Immature natural killer cell (primary cell): ENCODE measurements at places on chromosomes 1 and 21.
A peak's percentile ranks its signal among the peaks of the same experiment; 100 is the strongest.

GRCh38 chr1:36411674-36412648 lies 14.3 kb upstream of the LSM10 start:
- H3K27me3 ChIP-seq: peaks cover 2% of the 10 kb centered on the region
- peak; percentile 24 for DNase-seq
- peaks cover 30% of the 10 kb centered on the region for H3K36me3 ChIP-seq
- peak overlapping the region; percentile 62 for H3K27ac ChIP-seq
- peaks cover 5% of the 10 kb centered on the region for H3K4me1 ChIP-seq

DNA sequence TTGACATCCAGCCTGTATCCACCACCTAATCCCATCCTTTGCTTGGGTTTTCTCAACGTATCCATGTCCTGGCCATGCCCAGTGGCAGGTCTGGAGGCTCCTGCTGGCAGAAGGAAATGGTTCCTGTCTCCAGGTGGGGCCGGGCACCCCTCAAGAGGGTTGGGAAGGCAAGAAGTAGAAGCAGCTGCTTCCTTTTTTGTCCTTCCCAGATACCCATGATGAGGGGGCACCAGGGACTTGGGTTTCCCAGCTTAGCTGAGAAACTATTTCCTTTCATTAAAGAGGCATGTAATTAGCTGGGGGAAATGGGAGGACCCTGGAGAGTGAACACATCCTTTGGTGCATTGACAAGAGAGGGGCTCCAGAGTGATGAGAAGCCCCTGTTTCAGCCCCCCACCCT lies 21.1 kb upstream of the SLC45A3 start:
- peaks cover 13% of the 10 kb centered on the region for H3K36me3 ChIP-seq
- H3K4me3 ChIP-seq: no peak overlapping the region
- H3K4me1 ChIP-seq: no peaks in the 10 kb centered on the region
- H3K27me3 ChIP-seq: peaks cover 3% of the 10 kb centered on the region
- DNase-seq: no peak

DNA sequence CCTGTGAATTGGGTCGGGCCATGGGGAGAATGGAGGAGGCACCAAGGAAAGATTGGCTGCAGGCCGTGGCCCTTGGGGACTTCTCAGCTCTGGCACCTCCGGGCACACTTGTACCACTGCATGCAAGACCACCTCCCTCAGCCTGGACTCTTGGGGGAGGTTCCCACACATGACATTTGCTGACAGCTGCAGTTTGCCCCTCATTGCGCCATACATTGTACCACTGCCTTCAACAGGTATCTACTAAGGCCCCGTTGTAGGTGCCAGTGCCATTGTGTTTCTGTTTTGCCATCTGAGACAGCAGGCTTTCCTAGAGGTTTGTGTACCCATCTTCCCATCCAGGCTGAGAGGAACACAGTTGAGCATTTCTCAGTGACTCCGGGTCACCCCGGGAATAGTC lies 159.4 kb upstream of the TMEM51 start:
- no peak overlapping the region for H3K27ac ChIP-seq
- H3K4me3 ChIP-seq: no peak overlapping the region
- H3K27me3 ChIP-seq: peaks cover 2% of the 10 kb centered on the region
- no peaks in the 10 kb centered on the region for H3K36me3 ChIP-seq
- no peaks in the 10 kb centered on the region for H3K4me1 ChIP-seq

GRCh38 chr1:160739098-160739511 lies at the start of gene SLAMF7:
TSS of gene SLAMF7 (plus strand) at chr1:160739247. CDS start at chr1:160739302, 55 bp downstream.
- H3K27ac ChIP-seq: peak within 1 kb of the TSS; percentile 95
- peaks cover 24% of the 10 kb centered on the region for H3K36me3 ChIP-seq
- H3K27me3 ChIP-seq: peaks cover 18% of the 10 kb centered on the region
- peak; percentile 72 for DNase-seq
- H3K4me1 ChIP-seq: peaks cover 92% of the 10 kb centered on the region

GRCh38 chr1:54805466-54805865 lies 4.3 kb upstream of the TTC22 start:
- H3K4me1 ChIP-seq: peaks cover 89% of the 10 kb centered on the region
- H3K4me3 ChIP-seq: peak overlapping the region; percentile 40
- DNase-seq: no peak
- H3K27me3 ChIP-seq: peaks cover 7% of the 10 kb centered on the region
- no peaks in the 10 kb centered on the region for H3K36me3 ChIP-seq
- H3K27ac ChIP-seq: peak overlapping the region; percentile 96

DNA sequence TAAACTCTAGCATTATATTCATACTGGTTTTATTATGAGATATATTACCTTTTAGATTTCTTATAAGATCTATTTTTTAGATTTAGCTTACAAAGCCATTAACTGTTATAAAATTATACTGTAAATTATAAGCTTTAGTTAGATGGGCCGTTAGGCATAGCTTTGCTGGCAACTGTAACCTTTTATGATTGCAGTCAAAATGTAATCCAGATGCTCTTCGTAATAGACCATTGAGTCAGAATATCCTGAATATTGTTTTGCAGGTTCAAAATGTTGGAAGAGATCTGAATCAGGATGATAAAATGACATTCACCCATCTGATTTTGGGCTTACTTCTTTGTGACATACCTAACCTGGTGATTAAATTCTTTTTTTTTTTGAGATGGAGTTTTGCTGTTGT lies 20.9 kb downstream of the ITSN1 start:
- H3K36me3 ChIP-seq: no peaks in the 10 kb centered on the region
- no peak overlapping the region for H3K4me3 ChIP-seq

- H3K27ac ChIP-seq: no peak overlapping the region
- DNase-seq: no peak
- peaks cover 2% of the 10 kb centered on the region for H3K27me3 ChIP-seq
Observed at GRCh38 chr1:201466492-201466891, 2.5 kb downstream of the PHLDA3 start.

- no peak overlapping the region for H3K27ac ChIP-seq
- DNase-seq: no peak
- no peaks in the 10 kb centered on the region for H3K4me1 ChIP-seq
Observed at GRCh38 chr1:58457023-58457635, 89.4 kb downstream of the OMA1 start.

- DNase-seq: peak; percentile 77
- peaks cover 30% of the 10 kb centered on the region for H3K27me3 ChIP-seq
- peak within 1 kb of the TSS; percentile 97 for H3K27ac ChIP-seq
- peak within 1 kb of the TSS; percentile 90 for H3K4me3 ChIP-seq
- no peaks in the 10 kb centered on the region for H3K36me3 ChIP-seq
- H3K4me1 ChIP-seq: peaks cover 85% of the 10 kb centered on the region
Observed at GRCh38 chr1:52632732-52633290, at the start of gene SHISAL2A. TSS of gene SHISAL2A (plus strand) at chr1:52633168. CDS start at chr1:52633494, 326 bp downstream.

GRCh38 chr1:186089940-186090339 lies 285.1 kb downstream of the TPR start:
- no peaks in the 10 kb centered on the region for H3K36me3 ChIP-seq
- H3K4me1 ChIP-seq: no peaks in the 10 kb centered on the region
- H3K27me3 ChIP-seq: no peaks in the 10 kb centered on the region
- H3K27ac ChIP-seq: no peak overlapping the region
- H3K4me3 ChIP-seq: no peak overlapping the region

DNA sequence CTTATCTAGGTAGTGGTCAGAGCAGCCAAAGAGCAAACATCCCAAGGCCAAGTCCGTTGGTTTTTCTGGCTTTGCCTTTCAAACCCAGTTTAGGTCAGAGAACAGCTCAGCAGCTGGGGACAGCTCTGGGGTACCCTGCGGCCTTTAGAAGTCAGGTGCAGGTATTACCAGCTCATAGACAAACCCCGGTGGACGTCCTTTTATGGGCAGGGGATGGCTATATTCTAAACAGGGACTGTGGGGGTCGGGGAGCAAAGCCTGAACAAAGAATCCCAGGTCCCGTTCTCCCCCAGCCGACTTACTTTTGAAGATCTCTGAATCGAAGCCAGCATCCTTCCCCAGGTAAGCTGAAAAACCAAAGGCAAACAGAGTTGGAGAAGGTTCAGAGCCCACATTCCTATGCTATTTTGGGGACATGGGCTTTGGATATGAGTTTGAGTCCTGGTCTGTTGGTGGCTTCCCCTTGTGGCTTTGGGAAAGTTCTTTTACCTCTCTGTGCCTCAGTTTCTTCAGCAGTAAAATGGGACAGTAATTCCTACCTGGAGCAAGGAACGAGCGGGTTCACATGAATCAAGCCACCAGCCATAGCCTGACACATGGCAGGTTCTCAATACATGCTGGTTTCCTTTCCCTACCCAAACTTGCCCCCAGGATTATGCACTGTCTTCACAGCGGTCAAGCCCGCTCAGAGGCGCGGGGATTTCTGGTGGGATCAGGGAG lies 16.6 kb downstream of the MYOM3 start:
- no peaks in the 10 kb centered on the region for H3K36me3 ChIP-seq
- no peak overlapping the region for H3K4me3 ChIP-seq
- no peaks in the 10 kb centered on the region for H3K4me1 ChIP-seq
- no peaks in the 10 kb centered on the region for H3K27me3 ChIP-seq
- no peak for DNase-seq

DNA sequence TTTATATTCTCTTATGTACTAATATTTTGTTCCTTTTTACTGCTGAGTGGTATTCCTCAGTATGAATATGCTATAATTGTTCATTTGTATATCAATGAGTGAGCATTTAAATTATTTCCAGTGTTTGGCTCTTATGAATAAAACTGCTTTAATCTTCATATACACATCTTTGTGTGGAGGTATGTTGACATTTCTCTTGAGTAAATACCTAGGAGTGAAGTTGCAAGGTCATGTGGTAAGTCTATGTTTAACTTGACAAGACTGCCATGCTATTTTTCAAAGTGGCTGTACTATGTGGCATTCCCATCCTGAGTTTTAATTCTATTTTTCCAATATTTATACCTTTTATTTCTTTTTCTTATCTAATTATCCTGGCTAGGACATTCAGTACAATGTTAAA lies 124.2 kb downstream of the ADSS2 start:
- H3K27ac ChIP-seq: peak overlapping the region; percentile 98
- no peak for DNase-seq
- peaks cover 3% of the 10 kb centered on the region for H3K27me3 ChIP-seq

DNA sequence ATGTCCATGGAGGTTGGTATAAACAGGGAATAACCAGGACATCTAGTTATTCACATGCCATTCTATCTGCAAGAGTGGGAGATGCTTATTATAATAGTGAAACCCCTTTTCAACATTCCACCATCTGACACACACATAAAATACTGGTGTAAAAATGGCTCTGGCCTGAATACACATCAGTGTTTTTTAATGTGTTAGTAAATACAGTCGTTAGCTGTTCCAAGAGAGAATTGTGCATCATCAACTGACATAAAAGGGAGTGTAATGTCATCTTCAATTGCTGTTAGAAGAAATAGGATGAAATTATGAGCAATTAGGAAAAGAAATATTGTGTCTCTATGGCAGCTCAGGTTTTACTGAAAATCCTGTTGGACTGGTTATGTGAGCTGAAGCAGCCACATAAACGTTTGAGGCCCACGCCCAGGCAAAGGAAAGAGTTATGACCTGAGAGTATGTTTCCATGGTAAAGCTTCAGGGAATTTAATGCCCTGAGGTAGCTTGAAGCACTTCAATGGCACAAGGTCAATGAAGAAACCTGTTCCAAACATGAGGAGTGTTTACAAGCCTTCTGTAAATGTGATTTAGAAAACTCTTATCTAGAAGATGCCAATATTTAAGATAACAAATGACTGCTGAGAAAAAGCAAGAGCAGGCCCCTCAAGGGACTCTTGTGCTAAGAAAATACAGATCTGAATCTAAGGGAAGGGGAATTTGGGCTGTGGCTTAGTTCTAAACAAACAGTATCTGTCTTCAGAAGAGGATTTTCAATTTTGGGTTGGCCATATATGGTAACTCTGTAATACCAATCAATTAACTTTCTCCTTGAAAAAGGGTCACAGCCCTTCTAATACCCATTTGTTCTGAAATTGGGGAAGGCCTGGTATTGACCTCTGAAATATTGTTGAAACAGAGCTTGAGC lies 384.3 kb downstream of the SEC16B start:
- H3K36me3 ChIP-seq: no peaks in the 10 kb centered on the region
- no peak for DNase-seq
- H3K4me1 ChIP-seq: no peaks in the 10 kb centered on the region
- no peak overlapping the region for H3K4me3 ChIP-seq

- H3K27me3 ChIP-seq: peaks cover 27% of the 10 kb centered on the region
- H3K4me1 ChIP-seq: peaks cover 26% of the 10 kb centered on the region
- peak overlapping the region; percentile 66 for H3K4me3 ChIP-seq
- DNase-seq: no peak
- H3K27ac ChIP-seq: peak overlapping the region; percentile 24
Observed at GRCh38 chr21:46096596-46097335, 1.1 kb upstream of the COL6A2 start.

DNA sequence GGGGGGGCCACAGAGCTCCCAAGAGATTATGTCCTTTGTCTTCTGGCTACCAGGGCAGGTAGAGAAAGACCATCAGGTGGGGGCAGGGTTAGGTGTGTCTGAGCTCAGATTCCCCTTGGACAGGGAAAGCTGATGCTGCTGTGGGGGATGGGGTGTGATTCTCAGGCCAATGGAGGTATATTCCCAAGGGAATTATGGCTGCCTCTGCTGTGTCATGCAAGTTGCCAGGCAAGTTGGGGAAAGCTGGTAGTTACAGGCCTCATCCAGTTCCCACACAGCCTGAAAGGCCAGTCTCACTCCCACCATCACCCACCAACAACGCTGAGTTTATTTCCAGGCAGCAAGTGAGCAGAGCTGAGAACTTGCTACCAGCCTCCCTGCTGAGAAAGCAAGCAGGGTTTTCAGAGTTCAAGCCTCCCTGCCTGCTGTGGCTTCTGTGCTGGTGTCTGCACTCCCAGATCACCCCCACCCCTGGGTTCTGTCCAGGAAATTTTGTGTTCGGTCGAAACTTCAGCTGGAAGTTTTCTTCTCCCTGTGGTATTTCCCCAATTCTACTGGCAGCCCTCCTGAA lies 21.3 kb downstream of the IFI16 start:
- DNase-seq: no peak
- H3K36me3 ChIP-seq: peaks cover 44% of the 10 kb centered on the region
- no peaks in the 10 kb centered on the region for H3K27me3 ChIP-seq
- H3K27ac ChIP-seq: peak overlapping the region; percentile 57
- H3K4me3 ChIP-seq: no peak overlapping the region

- no peak overlapping the region for H3K27ac ChIP-seq
- no peaks in the 10 kb centered on the region for H3K36me3 ChIP-seq
- no peak for DNase-seq
- H3K4me1 ChIP-seq: peaks cover 17% of the 10 kb centered on the region
- H3K4me3 ChIP-seq: no peak overlapping the region
- no peaks in the 10 kb centered on the region for H3K27me3 ChIP-seq
Observed at GRCh38 chr1:167723707-167724323, 2.0 kb downstream of the MPZL1 start.
